Ascending aorta (tissue), 2 donors: ENCODE measurements at places on chromosomes 3 and 15.

DNA sequence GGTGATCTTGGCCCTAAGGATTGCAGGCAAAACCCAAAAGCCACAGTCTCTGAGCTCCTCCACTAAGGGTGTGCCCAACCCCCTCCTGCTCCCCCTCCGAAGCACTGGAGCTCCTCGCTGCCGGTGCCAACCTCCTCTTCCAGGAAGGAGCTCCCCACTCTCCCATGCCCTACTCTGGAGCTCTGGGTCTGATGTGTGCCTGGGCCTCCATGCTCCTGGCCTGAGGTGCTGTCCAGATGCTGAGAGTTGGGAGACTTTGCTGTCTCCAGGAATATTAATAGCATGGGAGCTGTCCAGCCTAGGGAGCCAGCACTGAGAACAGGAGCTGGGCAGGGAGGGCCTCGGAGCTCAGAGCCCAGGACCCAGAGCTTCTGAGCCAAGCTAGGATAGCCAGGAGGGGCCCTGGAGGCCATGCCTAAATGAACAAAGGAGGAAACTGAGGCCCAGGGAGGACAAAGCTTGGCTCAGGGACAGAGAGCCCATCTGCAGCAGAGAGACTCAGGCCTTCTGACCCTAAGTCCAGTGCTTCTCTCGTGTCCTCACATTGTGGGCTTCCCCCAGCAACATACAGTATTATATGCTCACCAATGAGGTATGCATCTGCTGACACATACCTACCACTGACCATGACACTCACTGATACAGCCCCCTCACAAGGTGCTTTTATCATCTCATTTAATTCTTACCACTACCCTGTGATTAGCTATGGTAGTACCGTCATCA lies 36.9 kb upstream of the HERC1 start:
- no peak for DNase-seq

GRCh38 chr3:184595726-184596125 lies 34.1 kb downstream of the EPHB3 start:
- no peak for DNase-seq

- no peak for DNase-seq
Measured at GRCh38 chr15:100911086-100911485, 8.1 kb upstream of the LRRK1 start.

DNA sequence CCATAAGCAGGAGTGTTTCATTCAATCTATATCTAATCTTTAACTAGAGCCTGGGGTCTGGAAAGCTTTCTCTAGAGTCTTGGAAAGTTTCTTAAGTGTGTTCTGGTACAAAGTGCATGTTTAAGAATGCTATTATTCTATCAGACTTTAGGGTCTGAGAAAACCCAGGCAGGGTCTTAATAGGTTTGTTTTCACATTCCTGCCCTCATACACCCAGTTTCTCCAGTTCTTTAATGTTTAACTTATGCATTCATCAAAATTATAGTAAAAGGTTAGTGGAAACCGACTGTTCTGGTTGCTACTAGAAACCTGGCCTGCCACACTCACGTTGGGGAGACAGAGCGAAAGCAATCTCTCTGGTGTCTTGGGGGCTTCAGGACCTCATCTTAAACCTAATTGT lies 102.9 kb upstream of the WDR72 start:
- DNase-seq, result no peak

DNA sequence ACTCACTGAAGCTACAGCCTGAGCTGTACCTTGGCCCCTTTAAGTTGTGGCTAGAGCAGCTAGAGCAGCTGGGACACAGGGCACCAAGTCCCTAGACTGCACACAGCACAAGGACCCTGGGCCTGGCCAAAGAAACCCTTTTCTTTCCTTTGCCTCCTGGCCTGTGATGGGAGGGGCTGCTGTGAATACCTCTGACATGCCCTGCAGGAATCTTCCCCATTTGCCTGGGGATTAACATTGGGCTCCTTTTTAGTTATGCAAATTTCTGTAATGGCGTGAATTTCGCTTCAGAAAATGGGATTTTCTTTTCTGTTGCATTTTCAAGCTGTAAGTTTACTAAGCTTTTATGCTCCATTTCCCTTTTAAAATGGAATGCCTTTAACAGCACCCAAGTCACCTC lies 611.2 kb upstream of the ARPP21 start:
- no peak for DNase-seq

- DNase-seq, result no peak
Measured at GRCh38 chr15:50906954-50907600, 1.4 kb upstream of the AP4E1 start.

GRCh38 chr3:31226346-31226745 lies 306.4 kb upstream of the STT3B start:
- no peak for DNase-seq

DNA sequence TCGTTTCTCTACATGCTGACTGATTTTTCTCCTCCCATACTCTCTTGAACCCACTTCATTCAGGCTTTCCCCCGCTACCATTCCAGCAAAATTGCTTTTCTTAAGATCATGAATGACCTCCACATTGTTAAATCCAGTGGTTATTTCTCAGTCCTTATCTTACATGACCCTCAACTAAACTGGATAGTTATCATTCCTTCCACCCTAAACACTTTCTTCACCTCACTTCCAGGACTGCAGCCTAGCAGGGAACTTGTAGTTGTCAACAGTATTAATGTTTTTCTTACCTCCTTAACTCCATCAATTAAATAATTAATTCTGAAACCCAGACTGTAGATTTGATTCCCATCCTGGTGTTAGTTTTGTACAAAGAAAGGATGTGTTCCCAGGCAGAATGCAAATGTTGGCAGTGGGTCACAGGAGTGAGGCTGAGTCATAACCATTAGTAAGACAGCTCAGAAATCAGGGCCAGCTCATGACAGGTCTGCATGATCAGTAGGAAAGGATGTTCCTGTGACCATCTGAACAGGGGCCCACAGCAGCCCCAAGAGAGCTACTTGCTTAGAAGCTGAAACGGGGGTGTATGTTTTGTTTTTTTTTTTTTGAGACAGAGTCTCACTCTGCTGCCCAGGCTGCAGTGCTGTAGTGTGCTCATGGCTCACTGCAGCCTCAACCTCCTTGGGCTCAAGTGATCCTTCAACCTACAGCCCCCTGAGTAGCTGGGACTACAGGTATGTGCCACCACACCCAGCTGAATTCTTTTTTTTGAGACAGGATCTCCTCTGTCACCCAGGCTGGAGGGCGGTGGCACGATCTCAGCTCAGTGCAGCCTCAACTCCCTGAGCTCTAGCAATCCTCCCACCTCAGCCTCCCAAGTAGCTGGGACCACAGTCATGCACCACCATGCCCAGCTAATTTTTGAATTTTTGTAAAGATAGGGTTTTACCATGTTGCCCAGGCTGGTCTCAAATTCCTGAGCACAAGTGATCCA lies 9.1 kb downstream of the BCL2L10 start:
- DNase-seq, result peak; percentile 31

DNA sequence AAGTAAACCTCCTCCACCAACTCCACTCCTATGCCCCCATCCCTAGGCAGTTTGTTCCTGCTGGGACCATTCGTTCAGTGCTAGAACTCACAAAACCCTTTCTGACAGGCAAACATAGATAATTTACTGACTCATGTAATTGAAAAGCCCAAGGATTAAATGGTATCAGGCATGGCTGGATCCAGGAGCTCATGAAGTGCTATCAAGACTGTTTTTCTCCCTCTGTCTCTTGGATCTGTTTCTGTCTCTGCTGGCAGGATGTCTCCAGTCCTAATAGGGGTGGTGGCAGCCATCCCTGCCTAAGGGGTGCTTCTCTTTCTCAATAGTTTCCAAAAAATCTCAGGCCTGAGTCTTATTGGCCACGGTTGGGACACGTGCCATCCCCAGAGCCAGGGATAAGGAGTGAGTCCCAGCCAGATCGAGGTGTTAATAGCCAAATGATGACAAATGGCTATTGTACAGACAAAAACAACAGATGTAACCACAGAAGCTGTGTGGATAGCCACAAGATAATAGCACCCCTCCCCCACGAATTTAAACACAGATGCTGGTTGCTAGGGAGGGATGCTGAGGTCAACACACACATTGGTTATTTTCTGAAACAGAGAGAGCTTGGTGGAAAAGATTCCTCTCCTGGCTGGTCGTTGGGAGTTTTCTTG lies 168.6 kb downstream of the SHQ1 start:
- DNase-seq, result no peak

DNA sequence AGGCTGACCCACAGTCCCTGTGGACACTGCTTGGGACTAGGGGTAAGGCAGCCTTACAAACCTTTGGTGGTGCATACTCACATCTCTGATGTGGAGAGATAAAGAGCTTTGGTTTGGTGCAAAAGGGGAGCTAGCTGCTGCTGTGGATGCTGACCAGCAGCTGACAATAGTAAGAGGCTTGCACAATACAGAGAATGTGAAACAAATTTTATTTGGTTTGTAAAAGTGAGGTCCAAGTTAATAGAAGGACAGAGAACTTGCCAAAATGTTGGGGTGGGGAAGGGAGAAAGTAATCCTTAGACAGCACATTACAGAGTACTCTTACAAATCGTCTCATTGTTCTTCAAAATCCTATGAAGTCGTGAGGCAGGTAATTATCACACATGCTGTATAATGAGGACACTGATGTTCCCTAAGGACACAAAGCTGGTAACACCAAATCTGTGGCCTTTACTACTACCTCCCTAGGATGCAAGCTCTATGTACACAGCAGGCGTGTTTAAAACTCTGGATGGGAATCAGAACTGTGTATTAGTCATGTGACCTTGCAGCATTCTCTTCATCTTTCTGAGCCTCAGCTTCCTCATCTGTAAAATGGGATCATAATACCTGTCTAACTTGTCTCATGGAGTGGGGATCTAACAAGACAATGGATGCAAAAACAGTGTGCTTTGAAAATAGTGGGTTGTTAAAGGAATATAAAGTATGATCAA lies 21.6 kb downstream of the ARHGAP31 start:
- no peak for DNase-seq

GRCh38 chr3:128872744-128873143 lies 6.7 kb upstream of the ACAD9 start:
- DNase-seq, result no peak

- DNase-seq, result no peak
Measured at GRCh38 chr15:40414816-40415215, 9.2 kb downstream of the IVD start.
